ENCODE measurements at places on chromosomes 7 and 10.

DNA sequence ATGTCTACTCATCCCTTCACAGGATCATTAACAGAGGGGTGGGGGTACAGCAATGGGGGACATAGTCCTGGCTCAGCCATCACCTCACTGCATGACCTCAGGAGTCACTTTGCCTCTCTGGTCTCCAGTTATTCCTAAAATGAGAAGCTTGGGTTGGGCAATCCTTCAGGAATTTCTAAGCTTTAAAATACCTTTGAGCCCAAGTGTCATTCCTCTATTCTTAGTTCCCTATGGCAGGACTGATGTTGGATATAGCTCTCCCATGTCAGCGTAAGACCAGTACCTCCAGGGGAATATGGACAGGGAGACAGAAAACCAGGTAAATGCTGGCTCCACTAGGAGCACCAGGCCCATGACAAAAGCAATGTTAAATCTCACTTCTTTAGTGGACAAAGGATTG lies 34.5 kb downstream of the BLNK start:
- peak; percentile 4 for DNase-seq

DNA sequence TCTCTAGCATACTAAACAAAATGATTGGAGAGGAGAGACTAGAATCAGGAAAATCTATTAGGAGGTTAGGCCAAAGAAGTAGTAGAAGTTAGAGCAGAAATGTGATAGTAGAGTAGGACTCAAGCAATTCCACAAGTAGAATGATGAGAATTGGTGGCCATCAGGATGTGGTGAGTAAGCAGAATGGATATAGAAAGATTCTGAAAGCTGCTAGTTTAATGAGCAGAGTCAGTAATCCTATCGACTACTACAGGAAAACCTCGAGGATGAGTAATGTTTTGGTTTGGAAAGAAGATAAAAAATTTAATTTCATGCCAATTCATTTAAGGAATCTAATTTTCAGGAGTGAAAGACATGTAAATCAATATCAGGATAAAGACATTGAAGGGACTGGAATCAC lies 648.3 kb upstream of the PHF14 start:
- no peak for DNase-seq

- DNase-seq, result no peak
Observed at GRCh38 chr7:99089914-99090629, 53.8 kb downstream of the SMURF1 start.

- DNase-seq, result no peak
Observed at GRCh38 chr10:78559661-78560340, 509.0 kb upstream of the ZMIZ1 start.

DNA sequence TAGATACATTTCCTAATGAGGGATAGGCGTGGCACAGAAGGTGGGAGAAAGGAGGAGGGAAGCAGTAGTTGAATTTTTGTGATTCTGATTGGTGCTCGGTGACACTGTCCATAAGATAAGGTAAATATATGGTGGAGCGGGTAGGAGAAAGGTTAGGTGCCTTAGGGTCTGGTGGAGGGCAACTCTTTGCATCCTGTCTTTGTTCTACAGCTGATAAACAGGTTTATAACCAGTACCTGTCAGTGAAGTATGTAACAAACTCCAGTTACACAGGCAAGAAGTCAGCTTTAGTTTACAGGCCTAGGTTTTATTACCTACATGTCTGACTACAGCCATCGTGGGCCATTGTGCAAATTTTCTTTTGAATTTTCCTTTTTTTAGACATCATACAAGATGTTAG lies 10.9 kb upstream of the FAM180A start:
- DNase-seq, result peak; percentile 89

- no peak for DNase-seq
Observed at GRCh38 chr7:128450409-128450808, 5.3 kb upstream of the HILPDA start.

DNA sequence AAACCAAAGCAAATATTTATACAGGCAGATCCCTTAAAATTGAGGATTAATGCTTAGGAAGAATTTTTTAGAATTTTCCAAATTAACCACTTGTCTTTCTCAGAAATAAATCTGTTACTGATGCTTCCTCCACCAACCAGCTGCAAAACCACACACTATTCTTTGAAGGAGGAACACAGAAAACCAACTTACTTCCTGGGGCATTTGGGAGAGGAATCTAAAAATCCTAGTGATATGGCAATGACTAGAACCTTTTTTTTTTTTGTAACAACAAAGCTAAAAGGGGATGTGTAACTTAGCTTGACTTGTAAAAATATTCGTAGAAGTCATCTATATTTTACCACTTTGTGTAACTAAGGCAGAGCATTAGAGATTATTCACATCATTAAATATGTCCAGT lies 5.1 kb upstream of the TM9SF3 start:
- no peak for DNase-seq

- DNase-seq, result peak; percentile 52
Observed at GRCh38 chr10:3805201-3805790, 20.3 kb upstream of the KLF6 start.

- no peak for DNase-seq
Observed at GRCh38 chr7:31202801-31203200, 137.7 kb downstream of the NEUROD6 start.

DNA sequence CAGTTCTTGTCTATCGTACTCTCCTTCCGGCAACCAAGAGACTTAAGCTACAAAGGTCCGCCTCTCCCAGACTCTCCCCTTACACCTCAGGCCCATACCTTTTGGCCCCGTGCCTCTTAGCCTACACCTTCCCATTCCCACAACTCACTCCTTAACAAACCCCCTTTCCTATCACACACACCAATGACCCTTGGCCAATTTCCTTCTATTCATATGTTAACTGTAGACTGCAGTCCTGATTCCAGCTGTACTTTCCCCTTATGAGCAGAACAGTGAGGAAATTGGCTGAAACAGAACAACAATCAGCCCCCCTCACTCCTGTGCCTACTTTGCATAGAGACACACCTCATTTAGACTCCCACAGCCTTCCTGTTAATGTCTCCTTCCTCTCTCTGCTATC lies 1.4 kb upstream of the TMEM139 start:
- no peak for DNase-seq

DNA sequence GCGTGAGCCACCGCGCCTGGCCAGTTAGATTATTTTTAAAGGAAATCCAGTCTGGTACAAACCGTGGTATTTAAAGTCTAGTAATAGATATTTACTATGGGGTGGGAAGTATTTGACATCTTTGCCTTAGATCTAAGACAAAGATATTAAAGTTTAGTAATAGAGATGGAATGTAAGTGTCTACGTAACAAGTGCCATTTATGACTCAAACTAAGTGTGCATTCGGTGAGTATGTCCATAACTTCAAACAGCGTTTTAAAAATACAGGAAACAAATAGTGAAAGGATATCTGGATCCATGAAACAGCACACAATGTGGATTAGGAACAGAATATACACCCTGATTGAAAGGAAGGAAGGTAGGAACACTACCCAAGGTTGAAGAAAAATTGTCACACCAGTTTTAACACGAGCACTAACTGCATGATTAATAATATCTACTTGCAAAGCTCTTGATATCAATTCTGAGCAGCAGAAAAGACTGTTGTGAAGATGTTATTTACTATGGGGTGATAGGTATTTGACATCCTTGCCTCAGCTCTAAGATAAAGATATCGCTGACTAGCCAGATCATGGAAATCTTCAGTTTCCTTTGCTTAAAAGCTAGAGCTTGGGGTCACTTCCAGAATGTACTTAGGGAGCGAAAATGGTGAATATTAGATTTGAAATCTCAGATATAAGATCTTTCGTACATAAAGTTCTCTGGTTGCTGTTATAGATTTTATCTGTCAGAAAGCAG lies 48.7 kb downstream of the EPC1 start:
- no peak for DNase-seq

DNA sequence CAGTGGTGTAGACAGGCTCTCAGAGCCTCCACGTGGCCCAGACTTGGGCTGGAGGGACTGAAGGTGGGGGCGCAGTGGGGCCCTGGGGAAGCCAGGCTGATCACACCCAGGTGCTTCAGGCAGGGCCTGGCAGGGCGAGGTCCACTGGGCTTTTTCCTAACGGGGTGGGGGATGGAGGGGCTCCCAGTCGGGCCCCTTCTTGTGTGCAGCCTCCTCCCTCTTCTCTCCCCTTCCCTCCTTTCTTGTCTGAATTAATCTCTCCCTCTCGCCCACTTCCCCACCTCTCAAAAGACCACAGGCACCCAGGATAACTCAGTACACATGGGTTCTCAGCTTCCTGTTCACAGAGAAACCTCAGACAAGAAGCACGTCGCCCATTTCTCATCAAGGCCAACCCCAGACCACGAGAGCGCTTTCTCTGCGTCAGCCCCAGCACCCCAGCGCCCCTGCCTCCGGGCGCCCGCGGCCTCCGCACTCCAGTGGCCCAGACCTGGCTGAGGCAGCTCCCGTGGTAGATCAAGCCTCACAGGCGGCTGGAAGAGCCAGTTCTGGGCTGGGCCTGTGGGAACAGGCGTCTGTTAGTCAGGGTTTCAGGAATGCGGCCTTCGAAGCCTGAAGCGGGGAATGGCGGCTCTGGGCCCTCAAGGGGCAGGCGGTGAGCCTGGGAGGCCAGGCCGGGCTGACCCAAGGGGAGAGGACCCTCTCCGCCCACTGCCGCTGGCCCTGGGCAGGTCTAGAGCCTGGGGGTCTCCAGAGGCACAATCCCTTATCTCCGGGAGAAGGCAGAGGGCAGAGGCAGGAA lies 50.6 kb downstream of the PWWP2B start:
- DNase-seq, result peak; percentile 98

DNA sequence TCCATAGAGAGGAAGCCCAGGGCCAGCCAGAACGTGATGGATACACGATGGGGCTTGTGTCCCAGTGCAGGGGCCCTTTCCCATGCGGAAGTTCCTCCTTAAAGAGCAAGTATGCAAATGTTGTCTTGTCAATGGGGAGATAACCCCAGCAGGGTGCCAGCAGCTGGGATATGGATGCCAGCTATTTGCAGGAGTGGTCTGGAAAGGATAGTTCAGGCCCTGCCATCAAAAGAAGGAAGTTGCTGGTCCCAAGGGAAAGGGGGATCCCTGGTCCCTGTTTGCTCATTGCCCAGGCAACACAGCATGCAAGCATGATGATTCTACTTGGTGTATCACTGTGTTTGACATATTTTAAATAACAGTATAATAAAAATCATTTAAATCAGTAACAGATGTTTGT lies 73.1 kb upstream of the HECW1 start:
- no peak for DNase-seq

- DNase-seq, result no peak
Observed at GRCh38 chr7:40983111-40983510, 719.8 kb downstream of the INHBA start.

DNA sequence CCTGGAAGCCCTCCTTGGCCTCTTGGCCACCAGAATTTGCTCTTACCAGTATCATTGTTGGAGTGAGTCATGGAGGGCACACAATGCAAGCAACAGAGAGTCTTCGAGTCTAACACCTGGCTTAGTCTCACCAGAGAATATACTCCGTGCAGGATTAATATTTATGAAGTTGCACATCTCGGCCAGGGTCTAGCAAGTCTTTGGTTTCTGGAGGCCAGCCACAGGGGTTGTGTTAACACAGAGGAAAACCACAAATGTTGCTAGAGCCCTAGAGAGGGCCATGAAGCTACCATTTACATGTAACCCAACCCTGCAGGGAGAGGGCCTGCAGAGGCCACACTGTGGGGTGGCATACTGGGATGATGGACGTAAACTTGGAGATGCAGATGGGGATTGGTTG lies 71.8 kb downstream of the MTPN start:
- no peak for DNase-seq

DNA sequence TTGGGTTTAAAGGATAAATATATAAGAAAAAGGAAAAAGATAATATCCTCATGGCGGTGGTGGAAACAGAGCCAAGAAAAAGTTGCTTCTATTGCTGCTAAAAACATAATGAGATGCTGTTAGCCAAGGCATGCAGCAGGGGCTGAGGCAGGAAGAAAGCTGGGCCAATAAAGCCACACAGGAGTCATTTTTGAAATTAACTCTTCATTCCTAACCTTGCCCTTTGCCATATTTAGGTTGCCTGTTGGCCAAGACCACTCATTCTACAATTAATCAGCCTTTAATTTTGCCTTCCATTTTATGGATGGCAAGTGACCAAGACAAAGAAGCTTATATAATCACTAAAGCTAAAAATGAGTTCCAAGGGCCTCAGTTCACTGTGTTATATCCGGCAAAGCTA lies 58.2 kb downstream of the ARMH3 start:
- no peak for DNase-seq

DNA sequence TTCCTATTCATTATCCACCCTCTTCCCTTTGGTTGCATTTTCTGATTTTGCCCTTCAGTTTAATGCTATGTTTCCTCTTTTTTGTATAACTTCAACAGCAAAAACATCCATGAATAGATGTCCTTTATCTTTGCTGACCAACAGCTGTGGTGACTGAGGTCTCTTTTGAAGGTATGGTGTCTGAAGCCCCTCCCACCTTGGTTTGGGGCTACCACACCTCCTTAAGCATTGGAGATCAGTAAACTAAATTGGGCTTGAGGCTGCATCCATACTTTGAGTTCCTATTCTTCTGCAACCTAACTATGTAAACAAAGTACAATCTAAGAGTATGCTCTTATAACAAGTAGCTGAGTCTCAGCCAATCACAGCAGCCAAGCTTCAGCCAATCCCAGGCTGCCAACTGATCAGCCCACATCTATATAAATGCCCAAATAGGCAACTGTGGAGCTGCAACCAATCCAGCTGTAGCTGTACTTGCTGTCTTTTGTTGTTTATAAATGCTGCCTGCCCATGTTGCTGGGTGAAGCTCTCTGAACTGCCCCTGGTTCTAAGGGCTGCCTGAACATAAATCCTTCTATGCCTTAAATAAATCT lies 69.4 kb upstream of the PDLIM1 start:
- no peak for DNase-seq

DNA sequence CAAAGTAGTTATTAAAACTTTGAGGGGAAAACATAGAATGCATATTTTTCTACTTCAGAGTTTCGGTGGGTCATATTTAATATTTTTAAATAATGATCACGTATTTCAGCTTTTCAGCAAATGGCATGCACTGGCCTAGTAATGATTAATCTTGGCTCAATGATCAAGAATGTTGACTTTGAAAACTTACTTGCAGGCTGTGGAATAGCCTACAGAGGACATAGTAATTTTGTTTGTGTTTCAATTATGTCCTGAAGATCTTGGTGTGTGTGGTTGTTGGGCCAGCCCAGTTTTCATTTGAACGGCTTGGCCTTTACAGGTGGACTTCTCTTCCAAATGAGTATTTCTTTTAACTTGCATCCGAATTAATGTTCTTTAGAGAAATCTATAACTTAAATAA lies 35.1 kb downstream of the ADD3 start:
- no peak for DNase-seq

DNA sequence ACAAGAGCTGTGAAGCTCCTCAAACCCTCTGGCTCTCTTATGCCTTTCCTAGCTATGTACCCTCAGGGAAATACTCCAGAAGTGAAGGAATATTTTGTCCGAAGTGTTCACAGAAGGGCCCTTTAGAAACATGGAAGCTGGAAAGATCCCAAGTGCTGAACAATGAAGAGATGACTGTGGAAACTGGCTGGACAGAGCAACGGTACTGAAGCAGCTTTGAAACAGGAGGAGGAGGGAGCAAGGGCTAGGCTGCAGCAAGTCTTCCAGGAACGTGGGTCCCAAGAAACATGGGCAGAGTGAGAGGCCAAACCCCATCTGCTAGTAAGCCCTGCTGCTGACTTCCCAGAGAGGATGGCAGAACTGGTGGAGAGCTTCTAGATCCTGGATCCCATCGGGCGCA lies 3.0 kb upstream of the PSAP start:
- no peak for DNase-seq

GRCh38 chr7:23072048-23072447 lies 33.5 kb upstream of the KLHL7 start:
- no peak for DNase-seq

GRCh38 chr10:22945934-22946673 lies 18.3 kb downstream of the ARMC3 start:
- no peak for DNase-seq

All from islet precursor cell (in vitro differentiated cells).